Germinal center (tissue), 1 donor: ENCODE measurements at places on chromosomes 3 and 15.

DNA sequence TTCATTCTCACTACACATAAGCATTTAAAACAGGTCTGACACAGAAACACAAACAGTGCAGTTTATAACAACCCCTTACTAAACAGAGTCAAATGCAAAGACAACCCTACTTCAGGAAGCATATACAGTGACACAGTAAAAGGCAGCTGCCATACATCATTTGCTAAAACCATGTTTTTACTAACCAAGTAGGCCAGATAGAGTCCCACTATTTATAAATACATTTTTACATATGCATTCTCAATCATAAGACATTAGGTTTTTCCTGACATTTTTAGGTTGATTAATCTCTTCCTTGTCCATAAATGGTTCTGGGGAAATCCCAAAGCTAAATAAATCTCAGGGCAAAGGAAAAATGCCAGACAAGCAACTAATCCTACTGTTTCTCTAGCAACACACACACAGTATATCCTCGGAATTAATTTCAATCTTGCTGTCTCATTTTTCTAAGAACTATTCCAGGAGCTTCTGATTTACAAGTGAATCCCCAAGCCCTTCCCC is 39.0 kb downstream of the CHAC1 start:
- DNase-seq: no peak

DNA sequence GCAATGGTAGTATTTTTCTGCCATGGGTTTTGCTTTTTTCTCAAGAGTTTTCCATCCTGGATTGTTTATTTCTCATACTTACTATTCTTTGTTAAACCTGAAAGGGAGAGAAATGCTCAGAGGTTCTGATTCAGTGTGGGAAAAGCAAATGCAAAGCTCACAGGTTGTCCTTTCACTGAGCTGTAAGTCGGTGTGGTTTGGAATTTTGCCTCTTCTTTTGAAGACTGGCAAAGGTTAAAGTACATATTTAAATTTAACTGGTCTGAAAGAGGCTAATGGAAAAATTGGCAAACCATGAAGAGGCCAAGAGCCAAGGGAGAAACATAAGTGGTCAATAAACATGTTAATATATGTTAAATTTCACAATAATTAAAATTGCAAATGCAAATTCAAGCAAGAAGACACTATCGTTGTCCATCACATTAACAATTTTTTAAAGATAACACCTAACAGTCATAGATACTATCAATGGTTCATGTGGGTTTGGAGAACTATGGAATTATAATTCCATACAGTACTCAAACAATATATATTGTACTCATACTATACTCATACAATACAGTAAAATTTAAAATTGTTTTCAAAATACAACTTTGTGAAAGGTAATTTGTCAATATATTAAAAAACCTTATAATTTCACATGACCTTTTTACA is 246.8 kb upstream of the STT3B start:
- DNase-seq: no peak

GRCh38 chr15:39127151-39127790 is 453.6 kb upstream of the THBS1 start:
- DNase-seq: no peak

DNA sequence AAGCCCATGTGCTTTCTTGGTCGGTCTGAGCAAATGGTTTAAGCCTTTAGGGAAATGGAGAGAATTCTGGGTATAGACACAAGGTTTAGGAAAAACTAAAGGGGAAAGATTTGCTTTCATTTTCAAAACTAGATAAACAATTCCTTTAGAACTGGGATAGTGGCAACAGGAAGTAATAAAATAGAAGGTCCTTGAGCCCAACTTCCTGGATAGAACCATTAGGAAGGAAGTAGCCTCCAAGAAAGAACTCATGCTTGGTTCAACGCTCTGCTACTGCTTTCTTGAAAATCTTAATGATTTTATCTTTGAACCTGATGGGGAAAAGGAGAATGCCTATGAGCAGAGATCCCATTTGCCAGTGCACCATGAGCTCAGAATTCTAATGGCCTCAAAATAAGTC is 147.0 kb upstream of the THRB start:
- no peak for DNase-seq

- no peak for DNase-seq
Measured at GRCh38 chr3:152076148-152076547, 192.6 kb upstream of the MBNL1 start.

DNA sequence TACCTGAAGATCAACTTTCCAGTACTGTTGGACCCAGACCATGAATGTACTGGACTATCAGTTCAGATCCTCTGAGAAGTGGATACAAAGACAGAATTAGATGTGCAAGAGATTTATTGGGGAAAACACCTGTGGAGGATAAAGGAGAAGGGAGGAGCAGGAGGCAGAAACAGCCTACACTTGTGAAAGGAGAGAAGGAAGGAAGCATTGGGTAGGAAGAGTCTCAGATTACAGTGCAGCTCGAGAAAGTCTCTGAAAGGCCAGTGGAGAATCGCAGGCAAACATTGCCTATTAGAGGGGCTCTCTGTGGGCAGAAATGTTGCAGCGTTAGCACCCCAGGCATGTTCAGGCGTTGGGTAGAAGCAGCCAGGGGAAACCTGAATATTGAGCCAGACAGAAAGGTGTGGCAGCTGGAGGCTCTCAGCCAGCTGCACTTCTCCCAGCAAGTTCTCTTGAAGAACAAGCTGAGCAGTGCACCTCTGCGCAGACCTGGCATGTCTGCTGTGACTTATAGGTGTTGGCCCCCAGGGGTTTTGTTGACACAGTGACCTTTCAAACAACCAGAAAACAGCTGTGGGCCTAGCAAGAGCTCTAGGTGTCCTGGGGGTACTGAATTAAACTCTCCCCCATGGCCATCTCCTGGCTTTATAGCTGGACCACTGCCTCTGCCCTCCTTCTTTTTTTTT is 7.0 kb downstream of the CHST14 start:
- no peak for DNase-seq

- DNase-seq: no peak
Measured at GRCh38 chr3:31942446-31942845, 38.6 kb downstream of the OSBPL10 start.

DNA sequence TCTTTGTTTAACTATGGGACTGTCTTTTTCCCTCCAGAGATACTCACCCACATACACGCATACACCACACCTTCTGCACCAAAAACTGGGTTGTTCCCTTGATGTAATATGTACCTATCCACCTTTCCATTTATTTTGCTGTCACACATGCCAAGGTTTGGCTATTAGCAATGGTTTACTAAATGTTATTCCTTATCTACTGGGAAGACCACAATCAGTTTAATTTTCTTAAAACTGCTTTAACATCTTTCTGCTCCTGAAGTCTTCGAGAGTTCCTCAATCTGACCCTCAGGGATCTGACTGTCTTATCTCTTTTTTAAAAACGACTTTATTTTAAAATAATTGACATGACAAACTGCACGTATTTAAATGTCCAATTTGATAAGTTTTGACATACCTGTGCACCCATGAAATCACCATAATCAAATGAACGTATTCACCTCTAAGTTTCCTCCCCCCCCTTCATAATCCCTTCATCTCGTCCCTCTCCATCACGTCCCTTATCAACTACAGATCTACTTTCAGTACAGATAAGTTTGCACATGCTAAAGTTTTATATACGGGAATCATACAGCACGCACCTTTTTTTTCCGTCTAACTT is 805 bp upstream of the TRPM7 start:
- no peak for DNase-seq

GRCh38 chr3:20743553-20744321 is 557.7 kb upstream of the SGO1 start:
- no peak for DNase-seq

GRCh38 chr3:195823999-195824398 is 12.3 kb upstream of the MUC4 start:
- no peak for DNase-seq

- no peak for DNase-seq
Measured at GRCh38 chr3:127052121-127052561, 69.2 kb downstream of the PLXNA1 start.

DNA sequence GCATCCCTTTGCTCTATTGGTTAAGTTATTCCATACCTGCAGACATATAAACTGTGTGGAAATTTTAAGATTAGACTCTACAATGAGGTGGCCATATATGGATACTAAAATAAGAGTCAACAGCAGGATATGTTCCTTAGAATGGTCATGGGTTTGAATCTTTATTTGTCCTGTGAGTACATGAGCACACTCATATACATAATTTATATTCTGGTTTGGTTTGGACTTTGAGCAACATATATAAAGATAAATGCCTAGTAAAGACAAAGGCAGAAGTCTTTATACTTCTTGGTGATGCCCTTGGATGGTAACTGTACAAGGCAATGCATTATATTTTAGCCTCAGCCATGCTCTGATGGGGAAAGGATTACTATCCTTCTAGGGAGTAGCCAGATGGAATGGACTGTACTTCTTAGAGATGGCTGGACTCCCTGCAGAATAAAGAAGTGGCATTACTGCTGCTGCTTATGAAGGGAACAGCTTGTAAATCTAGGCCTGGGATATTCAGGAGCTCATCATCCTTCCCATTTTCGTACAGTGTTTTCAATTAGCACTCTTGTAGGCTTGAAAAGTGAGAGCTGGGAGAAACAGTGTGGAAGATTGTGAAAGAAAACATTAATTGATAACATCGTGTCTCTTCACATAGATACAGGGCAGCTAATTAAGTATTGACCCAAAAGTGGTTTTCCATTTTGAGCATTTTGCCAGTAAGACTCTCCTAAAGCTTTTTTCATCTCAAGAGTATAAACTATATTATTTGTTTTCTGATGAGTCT is 60.4 kb downstream of the HMG20A start:
- DNase-seq: no peak

- DNase-seq: no peak
Measured at GRCh38 chr3:45693941-45694521, 4.8 kb downstream of the SACM1L start.

DNA sequence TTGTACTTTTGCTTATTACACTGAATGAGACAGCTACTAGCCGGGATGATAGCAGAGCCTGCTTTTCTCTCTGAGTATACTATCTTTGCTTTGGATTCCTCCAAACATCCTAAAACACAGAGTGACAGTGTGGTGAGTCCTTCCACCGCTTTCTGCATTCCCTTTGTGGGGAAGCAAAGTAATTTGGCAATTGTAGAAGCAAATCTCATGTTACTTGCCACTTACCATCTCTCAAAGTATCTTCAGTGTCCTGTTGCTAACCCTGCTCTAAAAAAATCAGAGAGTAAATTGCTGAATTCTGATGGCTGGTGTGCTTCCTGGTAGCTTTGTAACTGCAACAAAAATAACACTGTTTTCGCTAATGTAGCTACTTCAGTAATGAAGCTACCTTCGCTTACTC is 92.4 kb upstream of the LRRFIP2 start:
- no peak for DNase-seq

GRCh38 chr3:88301273-88301995 is 151.7 kb downstream of the C3orf38 start:
- DNase-seq: no peak

GRCh38 chr3:120160050-120160449 is 65.8 kb upstream of the GSK3B start:
- DNase-seq: no peak

DNA sequence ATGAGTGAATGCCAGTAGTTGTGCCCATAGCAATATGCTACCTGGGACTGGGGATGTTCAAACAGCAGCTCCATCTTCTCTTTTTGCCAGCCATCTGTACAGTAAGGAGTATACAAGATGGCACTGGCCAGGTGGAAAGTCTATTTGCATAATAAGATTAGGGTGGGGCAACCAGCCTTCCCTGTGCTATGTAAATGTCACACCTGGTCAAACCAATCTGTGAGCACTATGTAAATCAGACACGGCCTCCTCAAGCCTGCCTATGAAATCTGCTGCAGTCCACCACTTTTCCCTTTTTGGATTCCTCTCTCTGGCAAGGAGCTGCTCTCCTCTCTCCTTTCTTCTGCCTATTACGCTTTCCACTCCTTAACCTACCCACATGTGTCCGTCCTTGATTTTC is 53.0 kb downstream of the C3orf80 start:
- DNase-seq: no peak

DNA sequence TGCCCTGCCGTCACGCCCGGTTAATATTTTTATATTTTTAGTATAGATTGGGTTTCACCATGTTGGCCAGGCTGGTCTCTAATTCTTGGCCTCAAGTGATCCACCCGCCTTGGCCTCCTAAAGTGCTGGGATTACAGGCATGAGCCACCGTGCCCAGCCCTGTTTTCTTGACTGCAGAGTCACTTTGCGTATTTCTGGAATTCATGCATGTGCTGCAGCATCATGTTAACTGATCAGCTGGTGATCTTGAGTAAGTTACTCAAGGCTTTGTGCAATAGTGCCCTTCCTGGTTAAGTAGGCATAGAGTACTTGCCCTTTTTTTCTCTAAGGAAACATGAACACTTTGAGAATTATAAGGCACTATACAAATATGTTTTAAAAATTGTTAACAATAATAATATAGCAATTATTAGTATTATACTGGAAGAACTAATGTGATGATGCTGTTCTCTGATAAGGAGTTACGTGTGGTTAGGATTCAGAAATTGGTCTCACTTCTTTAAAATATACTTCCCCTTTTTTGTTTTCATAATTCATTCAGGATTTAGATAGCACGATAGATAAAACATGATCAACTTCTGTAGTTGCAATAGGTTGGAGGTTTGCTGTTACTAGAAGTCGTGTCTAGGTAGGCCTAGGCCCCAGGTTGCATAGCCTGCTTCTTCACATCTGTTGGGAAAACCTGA is 33.6 kb downstream of the GPR171 start:
- peak; percentile 38 for DNase-seq

GRCh38 chr15:47974724-47975123 is 146.1 kb upstream of the SLC24A5 start:
- DNase-seq: no peak

DNA sequence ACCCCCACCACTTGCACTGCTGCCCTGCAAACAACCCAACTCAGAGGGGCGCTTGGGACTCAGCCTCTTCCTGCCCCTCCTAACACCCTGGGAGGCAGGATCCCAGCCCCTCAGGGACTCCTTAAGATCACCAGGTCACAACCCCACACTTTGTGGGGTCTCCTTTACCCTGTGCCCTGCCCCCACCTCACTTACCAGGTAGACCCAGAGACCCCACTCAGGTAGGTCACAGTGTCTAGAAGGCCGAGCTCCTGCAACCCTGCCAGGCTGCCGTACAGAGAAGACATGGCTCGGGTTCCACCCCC is 9.1 kb downstream of the PLA2G4F start:
- DNase-seq: no peak

DNA sequence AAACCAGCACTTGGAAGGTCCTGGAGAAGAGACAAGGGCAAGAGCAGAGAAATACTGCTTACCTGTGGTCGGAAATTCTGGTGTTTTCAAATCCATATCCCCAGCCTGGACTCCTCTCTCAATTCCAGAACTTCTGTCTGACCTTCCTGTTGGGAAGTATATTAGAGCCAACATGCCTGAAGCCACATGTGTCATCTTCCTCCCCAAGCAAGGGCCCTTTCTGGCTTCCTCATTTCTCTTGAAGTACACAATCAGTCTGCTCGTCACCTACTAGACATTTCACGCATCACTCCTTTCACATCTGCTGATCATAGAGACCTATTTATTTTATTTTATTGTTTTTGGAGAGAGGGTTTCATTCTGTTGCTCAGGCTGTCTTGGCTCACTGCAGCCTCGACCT is 8.4 kb downstream of the PARP14 start:
- no peak for DNase-seq
